Aorta (tissue), 5 donors: ENCODE measurements at places on chromosomes 5 and 9. TPM values are rescaled to one million over a fixed set of nuclear protein-coding genes. Genes with fewer than 3 reads are reported as not detected.

DNA sequence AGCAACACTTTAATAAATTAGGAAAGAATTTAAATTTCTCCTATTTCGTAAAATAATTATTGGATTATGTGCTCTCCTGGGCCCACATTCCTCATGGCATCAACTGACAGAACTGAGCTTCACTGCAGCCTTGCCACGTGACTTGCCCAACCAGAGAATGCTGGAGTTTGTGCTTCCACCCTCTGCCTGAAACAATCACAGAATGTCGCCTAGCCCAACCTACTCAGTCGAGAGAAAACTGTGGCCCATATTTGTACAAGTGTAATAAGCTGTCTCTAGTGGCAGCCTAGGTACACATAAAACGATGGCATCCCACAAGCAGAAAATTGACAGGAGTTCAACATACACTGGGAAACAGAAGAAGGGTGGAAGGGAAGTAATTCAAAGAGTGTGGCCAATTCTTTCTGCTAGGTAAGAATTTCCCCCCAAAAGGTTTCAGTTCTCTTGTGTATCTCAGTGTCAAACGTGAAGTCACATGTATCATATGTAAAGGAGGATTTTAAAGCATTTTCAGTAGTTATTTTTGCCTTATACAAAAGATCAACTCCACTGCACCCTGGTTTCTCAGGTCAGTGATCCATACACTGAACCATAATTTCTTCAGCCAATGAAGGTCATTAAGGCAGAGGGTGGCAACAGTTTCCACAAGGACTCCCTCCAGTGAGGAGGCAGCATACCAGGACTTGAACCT, 41.7 kb downstream of the ZNF608 start:
- no peak for DNase-seq
- H3K4me3 ChIP-seq: no peak overlapping the region
- H3K27ac ChIP-seq: no peak overlapping the region
- H3K36me3 ChIP-seq: no peaks in the 10 kb centered on the region
- peaks cover 7% of the 10 kb centered on the region for H3K4me1 ChIP-seq

DNA sequence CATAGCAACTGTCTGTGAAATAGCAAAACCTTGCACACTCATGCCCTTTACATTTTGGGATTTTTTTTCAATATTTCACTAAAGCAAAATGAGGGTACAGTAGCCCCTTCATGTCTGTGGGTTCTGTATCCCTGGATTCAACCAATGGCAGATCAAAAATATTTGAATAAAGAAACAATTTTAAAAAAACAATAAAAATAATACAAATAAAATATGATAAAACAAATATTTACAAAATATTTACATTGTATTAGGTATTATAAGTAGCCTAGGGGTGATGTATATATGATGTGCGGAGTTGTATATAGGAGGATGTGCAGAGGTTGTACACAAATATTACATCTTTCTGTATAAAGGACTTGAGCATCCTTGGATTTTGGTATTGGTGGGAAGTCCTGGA, 67.3 kb upstream of the CDH10 start:
- no peaks in the 10 kb centered on the region for H3K4me1 ChIP-seq
- no peak for DNase-seq
- H3K36me3 ChIP-seq: no peaks in the 10 kb centered on the region
- H3K4me3 ChIP-seq: no peak overlapping the region
- no peaks in the 10 kb centered on the region for H3K27me3 ChIP-seq
- no peak overlapping the region for H3K27ac ChIP-seq

DNA sequence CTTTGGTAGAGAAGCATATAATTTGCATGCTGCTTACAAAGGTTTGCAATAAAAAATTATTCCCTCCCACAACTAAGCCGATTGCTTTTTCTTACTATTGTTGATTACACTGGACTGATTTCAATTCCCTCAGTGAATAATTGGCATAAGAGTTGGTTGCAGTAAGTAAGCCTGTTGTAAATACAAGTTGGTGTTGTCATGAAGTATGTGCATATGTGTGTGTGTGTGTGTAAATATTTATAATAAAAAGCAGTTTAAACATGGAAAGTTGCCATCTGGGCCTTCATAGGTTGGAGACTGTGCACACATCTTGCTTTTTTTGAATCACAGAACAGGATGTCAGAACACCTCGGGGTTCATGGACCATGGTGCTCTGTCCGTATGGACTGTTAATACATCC, 131.2 kb downstream of the ATP10B start:
- DNase-seq: no peak
- H3K36me3 ChIP-seq: no peaks in the 10 kb centered on the region
- H3K4me1 ChIP-seq: no peaks in the 10 kb centered on the region
- H3K4me3 ChIP-seq: no peak overlapping the region
- H3K27me3 ChIP-seq: no peaks in the 10 kb centered on the region

- no peaks in the 10 kb centered on the region for H3K36me3 ChIP-seq
- DNase-seq: no peak
- no peaks in the 10 kb centered on the region for H3K27me3 ChIP-seq
- H3K4me3 ChIP-seq: no peak overlapping the region
- H3K27ac ChIP-seq: no peak overlapping the region
- H3K4me1 ChIP-seq: no peaks in the 10 kb centered on the region
Observed at GRCh38 chr5:111494355-111494999, 17.9 kb downstream of the STARD4 start.

- H3K27me3 ChIP-seq: no peaks in the 10 kb centered on the region
- no peak overlapping the region for H3K4me3 ChIP-seq
- no peak for DNase-seq
- no peak overlapping the region for H3K27ac ChIP-seq
- no peaks in the 10 kb centered on the region for H3K4me1 ChIP-seq
- H3K36me3 ChIP-seq: no peaks in the 10 kb centered on the region
Observed at GRCh38 chr9:123787416-123787815, 142.5 kb downstream of the DENND1A start.

DNA sequence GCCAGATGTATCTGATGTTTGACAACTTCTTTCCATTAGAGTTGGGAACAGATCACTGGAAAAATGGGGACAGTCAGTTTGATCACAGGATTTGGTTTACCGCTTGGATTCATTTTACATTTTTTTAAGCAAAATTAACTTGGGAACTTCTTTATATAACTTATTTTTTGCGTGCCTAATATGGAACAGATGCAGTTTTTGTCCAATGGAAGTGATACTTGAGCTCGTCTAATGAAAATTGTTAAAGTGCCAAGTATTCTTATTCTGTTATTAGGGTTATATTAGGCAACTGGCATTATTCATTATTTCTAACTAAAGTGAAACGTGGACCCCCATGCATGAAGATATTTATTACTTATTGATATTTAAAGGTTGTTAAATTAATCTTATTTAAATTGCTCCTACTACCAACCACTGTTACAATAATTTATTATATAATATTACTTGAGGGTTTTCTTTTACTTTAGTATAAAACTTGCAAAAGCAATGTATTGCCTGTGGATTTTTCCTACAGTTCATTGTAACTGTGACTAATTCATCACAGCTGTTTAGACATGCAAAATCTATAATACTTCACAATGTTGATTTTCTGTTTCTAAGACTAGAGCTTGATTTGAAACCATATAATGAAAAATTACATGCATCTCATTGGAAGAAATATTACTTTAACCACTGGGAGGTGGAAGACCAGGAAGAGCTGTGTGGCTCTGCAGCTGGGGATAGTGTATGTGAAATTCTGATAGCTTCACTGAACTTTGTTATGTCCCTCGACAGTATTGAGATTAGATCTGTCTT, 787.3 kb upstream of the WWC1 start:
- H3K36me3 ChIP-seq: no peaks in the 10 kb centered on the region
- DNase-seq: no peak
- H3K27ac ChIP-seq: no peak overlapping the region
- no peaks in the 10 kb centered on the region for H3K4me1 ChIP-seq
- no peak overlapping the region for H3K4me3 ChIP-seq

DNA sequence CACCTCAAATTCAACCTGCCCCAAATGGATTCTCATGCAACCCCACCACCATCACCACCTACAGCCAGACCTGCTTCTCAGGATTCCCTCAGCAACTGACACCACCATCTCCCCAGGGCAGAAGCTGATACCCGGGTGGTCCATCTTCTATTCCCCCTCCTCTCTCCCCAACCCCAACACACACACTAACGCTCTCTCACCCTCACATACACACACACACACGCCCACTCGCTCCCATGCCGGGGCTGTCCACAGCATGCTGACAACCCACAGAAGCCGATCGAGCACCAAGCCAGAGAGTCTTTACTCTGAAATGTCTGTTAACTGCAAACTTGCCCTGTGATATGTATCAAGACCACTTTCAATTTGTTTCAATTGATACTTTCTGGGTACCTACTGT, 28.4 kb downstream of the B4GALT1 start:
- no peaks in the 10 kb centered on the region for H3K27me3 ChIP-seq
- no peaks in the 10 kb centered on the region for H3K36me3 ChIP-seq
- H3K4me3 ChIP-seq: no peak overlapping the region
- peaks cover 6% of the 10 kb centered on the region for H3K4me1 ChIP-seq
- DNase-seq: no peak

GRCh38 chr9:8531826-8532415, 732.3 kb upstream of the DMAC1 start:
- H3K27me3 ChIP-seq: no peaks in the 10 kb centered on the region
- no peak for DNase-seq
- H3K36me3 ChIP-seq: no peaks in the 10 kb centered on the region
- H3K4me3 ChIP-seq: no peak overlapping the region

DNA sequence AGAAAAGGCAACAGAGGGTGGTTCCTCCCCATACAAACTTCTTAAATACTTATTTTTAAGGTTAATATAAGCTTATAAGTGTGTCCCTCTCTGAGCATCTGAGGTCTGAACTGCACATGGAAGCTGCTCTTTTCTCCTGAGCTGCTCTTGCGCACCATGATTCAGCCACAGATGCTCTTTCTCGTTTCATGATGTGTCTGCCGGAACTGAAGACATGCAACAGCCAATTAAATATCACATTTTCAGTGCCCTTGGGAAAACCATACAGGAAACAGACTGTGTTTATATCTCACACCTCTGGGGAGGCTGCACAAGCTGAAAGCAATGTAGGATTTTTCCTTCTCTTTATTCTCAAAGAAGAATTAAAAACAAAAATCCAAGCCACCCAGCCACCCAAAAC, 96.8 kb upstream of the NREP start:
- no peaks in the 10 kb centered on the region for H3K27me3 ChIP-seq
- H3K4me3 ChIP-seq: no peak overlapping the region
- peaks cover 4% of the 10 kb centered on the region for H3K4me1 ChIP-seq
- H3K27ac ChIP-seq: no peak overlapping the region
- no peaks in the 10 kb centered on the region for H3K36me3 ChIP-seq

The BTNL3 gene
- total RNA-seq: not detected

The TXN gene
- total RNA-seq: 133 TPM

The PRRX2 gene
- 68.8 TPM for total RNA-seq
